Activated CD4-positive, alpha-beta T cell treated with anti-CD3 and anti-CD28 coated beads for 48 hours (primary cell): ENCODE measurements at places on chromosomes 5 and 9.

DNA sequence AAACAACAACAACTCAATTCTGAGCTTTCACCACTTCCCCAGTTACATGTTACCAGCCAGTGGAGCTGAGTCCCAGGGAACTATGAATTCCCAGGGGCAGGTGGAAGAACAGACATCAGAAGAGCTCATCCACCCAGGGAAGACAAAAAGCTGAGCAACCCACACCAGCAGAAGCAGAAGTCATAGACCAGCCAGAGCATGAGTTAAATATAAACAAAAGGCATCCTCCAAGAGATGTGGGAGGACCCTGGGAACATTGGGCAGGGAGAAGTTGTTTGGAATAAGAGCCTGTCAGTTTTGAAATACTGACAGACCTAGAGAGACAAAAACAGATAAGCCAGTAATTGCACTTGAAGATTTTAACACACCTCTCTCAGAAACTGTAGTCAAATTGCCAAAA is 102.3 kb upstream of the LMX1B start:
- no peak for DNase-seq

DNA sequence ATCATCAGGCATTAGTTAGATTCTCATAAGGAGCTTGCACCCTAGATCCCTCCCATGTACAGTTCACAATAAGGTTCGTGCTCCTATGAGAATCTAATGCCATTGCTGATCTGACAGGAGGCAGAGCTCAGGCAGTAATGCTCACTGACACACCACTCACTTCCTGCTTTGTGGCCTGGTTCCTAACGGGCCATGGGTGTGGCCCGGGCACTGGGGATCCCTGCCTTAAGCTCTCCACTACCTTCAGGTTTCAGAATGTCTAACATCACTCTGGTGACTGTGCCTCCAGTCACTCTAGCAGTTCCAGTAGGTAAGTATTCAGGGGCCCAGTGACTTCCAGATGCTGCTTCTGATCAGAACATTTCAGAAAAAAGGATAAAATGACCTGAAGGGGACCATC is 152.4 kb downstream of the LRRC70 start:
- peak; percentile 7 for DNase-seq

DNA sequence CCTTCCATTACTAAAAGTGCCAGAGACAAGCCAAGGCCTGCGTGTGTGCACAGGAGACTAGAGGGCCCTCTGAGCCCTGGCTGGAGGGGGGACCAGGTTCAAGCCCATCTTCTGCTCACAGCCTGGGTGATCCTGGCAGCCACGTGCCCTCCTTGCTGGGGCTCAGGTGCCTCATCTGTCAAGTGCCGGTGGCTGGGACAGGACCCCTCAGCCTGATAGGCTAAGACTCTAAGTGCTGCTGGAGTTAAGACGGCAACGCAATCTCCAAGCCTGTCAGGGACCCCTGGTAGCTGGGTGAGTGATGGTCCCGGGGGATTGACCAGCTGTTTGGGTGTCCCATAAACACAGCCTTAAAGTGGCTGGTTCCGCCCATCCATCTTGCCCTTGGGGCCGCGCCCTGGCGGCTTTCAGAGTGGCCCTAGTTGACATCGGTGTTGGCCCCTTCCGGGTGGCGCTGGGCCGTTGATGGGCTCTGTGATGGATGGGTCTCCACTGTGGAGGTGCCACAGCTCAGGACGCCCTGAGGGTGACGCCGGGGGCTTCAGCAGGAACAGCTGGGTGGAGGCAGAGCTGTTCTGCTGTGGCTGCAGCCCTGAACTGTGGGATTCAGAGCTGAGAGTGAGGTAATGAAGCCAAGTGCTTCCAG is 136.2 kb downstream of the BARX1 start:
- DNase-seq = no peak

DNA sequence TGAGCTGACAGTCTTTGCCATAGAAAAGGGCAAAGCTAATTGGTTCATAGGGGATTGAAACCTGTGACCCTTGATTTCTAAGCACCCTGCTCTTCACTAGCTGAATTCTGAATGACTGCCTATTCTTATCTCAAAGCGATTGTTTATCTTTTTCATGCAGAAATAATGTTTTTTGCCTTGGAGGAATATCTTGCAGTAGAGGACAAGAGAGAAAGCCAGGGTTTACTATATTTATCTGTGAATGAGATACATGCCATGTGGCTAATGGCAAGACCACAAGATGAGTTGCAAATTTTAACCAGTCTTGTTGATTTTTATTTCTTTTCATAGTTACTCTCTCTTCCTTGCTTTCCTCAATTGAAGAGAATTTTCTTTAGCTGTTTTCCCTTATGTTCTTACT is 185.0 kb downstream of the CNTLN start:
- DNase-seq = no peak

DNA sequence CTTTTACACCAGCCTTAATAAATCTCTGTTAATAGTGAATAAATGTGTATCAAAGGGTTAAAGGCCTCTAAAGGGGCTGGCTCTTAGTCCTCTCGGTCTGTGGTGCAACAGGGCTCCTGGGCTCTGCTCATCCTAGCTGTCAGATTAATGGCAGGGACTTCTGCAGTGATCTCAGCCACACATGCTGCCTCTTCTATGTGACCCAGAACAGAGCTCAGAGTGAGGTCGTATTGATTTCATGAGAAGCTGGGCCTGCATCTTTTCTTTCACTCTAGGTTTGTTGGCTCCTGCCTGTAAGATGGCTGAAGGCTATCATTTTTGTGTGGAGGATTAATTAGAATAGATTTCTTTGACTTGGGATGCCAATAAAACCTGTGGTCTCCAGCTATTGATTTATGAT is 165.0 kb upstream of the GLRA1 start:
- DNase-seq = no peak

- no peak for DNase-seq
Observed at GRCh38 chr5:107542831-107543231, 127.9 kb downstream of the EFNA5 start.

GRCh38 chr5:154972476-154973080 is 31.7 kb downstream of the MRPL22 start:
- peak; percentile 5 for DNase-seq

- DNase-seq = no peak
Observed at GRCh38 chr9:94289691-94290090, 30.6 kb downstream of the ZNF169 start.

- no peak for DNase-seq
Observed at GRCh38 chr9:14317667-14318320, 3.9 kb upstream of the NFIB start.

GRCh38 chr9:116154976-116155697 is 1.5 kb downstream of the PAPPA start:
- DNase-seq = no peak

DNA sequence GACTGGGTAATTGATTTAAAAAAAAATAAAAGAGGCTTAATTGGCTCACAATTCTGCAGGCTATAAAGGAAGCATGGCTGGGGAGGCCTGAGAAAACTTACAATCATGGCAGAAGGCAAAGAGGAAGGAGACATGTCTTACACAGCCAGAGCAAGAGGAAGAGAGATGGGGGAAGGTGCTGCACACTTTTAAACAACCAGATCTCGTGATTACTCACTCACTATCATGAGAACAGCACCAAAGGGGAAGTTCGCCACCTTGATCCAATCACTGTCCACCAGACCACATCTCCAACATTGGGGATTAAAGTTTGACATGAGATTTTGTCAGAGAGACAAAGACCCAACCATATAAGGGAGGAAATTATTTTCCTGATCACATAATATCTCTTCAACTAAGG is 138.8 kb upstream of the NR4A3 start:
- no peak for DNase-seq

DNA sequence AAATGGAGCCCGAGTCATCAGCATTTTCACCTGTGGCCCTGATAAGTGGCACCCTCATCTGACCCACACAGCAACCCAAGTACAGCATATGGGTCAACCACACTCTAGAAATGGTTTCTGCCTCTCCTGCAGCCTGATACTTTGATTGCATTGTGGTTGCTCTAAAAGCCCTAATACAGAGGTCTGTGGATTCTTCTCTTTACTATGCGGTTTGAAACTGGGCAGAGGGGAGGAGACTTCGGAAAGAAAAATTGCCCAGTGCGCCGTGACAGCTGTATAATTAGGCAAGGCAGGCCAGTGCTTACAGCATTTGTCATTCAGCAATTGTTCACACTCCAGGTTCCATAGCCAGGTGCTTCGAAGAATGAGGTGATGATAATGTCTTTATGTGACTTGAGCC is 361.0 kb downstream of the NFIB start:
- no peak for DNase-seq

GRCh38 chr5:107395632-107396350 is 274.9 kb downstream of the EFNA5 start:
- no peak for DNase-seq

DNA sequence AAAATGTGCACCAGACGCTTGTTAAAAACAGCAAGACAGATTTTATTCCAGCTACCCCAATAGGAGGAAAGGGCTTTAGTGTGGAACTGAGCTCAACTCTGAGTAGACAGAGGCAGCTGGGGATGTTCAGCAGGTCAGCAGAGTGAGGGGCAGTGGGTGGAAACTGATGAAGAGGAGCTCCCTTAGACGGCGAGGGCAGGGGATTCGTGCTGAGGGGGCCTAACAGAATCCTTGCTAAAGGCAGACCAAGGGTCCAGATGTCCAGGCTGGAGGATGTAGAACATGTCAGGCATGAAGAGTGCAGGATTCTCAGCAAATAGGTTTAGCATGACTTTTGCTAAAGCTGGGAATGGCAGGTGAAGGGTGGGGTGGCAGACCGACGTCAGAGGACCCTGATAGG is 71.9 kb upstream of the OLFM1 start:
- DNase-seq = no peak

GRCh38 chr9:68711281-68711680 is 6.2 kb downstream of the PIP5K1B start:
- DNase-seq = no peak

DNA sequence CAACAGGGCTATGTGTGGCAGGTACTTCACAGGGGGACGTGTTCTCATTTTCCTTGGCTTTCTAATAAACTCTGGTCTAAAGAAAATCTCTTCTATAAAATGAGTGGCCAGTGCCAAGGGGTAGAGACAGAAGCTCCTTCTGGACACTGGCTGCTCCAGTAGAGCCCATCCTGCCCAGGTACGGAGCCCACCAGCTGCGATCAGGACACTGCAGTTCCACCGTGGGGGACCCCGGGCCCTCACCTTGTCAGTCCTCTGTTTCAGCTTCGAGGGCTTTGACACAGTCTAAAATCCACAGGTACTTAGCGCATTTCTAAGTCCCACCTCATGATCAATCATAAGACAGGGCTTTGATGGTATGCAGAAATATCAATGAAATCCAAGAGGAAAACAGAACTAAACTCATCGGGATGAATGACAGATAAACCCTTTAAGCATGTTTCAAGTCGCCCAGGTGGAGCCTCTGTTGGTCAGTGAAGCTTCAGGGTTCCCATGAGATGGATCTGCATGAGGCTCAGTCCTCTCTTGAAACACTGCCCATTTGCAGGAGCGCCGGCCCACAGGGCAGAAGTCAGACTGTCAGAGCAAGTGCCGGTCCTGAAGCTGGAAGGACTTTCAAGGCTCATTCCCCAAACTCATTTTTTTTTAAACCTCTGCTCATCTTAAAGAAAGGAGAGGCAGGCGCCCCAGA is 20.3 kb upstream of the TERT start:
- no peak for DNase-seq

DNA sequence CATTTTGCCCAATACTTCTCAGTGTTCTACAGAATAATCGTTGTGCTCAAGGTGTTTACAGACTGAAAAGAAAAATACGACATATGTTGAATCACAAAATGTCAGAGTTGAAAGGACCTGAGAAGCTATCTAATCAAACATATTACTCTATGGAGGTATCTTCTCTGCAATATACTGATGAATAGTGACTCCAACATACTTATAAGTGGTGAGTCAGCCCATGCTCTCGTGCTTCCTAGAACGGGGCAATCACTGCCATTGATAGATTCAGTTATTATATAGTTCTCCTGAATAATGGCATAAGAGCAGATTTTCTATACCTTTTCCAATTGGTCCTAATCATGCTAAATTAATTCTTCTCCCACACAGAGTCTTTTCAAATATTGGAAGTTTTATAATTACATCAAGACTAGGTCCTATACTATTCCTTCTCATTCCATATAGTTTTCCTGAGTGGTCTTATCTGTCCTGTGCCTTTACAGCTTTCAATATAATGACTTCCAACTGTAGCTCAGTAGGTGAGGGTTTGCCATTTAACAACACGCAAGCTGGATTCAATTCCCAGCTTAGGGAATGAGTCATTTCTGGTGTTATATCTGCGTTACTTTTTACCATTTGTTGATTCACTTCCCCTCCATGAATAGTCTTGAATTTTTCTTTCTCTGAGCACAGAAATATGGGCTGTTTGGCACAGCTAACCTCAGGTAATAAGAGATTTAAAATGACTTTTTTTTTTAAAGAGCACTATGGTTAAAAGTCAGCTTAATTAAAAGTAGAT is 81.1 kb downstream of the PLK2 start:
- no peak for DNase-seq

GRCh38 chr9:27276193-27277030 is 20.5 kb downstream of the EQTN start:
- no peak for DNase-seq

DNA sequence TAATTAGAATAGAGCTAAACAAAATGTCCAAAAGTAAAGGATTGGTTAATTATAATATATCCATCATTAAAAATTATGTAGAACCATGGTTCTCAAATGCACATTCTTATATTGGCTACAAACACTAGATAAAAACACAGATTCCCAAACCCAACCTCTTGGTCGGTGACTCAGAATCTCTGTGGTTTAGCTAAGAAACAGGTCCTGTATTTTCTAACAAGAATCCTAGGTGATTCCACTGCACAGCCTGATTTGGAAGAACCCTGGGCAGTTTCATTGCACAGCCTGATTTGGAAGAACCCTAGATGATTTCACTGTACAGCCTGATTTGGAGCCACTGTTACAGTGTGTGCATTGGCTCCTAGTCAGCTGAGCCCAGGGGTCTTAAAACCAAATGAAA is 67.9 kb downstream of the KIAA1958 start:
- DNase-seq = no peak

DNA sequence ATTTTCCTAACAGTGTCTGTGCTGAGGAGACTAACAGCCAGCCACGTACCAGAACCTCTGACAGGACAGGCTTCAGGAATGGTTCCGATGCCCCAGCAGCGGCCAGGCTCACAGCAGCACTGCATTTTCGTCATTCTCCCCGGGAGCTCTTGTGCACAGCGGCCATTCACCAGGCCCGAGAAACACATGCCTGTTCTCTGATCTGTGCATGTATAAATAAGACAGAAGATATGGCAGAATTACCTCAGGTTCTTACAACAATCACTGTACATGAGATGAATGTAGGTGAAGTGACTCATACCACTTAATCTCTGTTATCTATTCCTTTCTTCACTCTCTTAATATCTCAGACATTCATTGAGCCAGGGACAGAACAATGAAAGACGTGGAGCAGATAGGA is 143.0 kb downstream of the FBN2 start:
- no peak for DNase-seq

DNA sequence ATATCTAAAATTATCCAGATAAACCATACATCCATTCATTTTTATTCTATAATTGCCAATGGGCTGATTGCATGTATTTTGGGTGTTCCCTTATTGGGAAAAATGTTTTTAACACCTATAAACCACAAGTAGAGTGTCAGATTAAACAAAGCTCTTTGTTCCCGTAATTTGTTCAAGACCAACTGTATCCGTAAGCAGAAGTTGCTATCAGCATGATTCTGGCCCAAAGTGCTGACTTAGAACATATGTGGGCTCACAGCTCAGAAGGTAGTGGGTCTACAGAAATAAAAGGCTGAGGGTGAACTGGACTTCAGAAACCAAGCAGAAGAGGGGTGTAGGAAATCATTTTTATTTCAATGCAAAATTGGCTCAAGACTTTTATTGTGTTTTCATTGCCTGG is 23.5 kb upstream of the IL7R start:
- no peak for DNase-seq

GRCh38 chr9:120348951-120349429 is 231.0 kb downstream of the CDK5RAP2 start:
- peak; percentile 34 for DNase-seq

GRCh38 chr5:22348027-22348426 is 505.1 kb downstream of the CDH12 start:
- no peak for DNase-seq
